ENCODE measurements at places on chromosomes 4 and X. TPM values are rescaled to one million over a fixed set of nuclear protein-coding genes. Genes with fewer than 3 reads are reported as not detected.

RHOXF2 gene
- 0.96 TPM for total RNA-seq

SEPSECS gene
- total RNA-seq, result 42.4 TPM

PAGE1 gene
- total RNA-seq, result not detected

FOXR2 gene
- 0.48 TPM for total RNA-seq

GPRIN3 gene
- total RNA-seq, result 6.3 TPM

IL13RA1 gene
- total RNA-seq, result 33.2 TPM
